ENCODE measurements at places on chromosomes 7 and 10. TPM values are rescaled to one million over a fixed set of nuclear protein-coding genes. Genes with fewer than 3 reads are reported as not detected.

PON1 gene
- not detected for total RNA-seq

GPRIN2 gene
- total RNA-seq = 17.8 TPM

GRCh38 chr7:86991771-86992191 lies 67.7 kb downstream of the ELAPOR2 start:
- DNase-seq = no peak

DNA sequence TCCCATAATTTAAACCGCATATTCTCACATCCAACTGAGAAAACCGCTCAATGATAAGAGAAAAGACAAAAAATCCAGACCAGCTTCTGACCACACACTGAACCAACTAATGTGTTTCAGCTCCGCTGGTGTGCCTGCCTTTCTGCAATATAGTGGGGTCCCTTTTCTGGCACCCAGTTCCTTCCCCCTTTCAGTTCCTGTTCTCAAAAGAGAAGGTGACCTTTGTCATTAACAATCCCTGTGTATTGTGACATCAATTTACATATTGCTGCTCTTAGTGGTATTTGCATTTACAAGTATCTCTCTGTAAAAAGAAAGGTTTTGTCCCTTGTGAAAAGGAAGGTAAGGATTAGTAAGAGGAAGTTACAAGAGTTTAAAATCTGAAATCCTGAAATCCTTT lies 1.4 kb downstream of the PPP1R17 start:
- no peak for DNase-seq

- no peak for DNase-seq
Measured at GRCh38 chr10:24982319-24983112, 30.1 kb upstream of the PRTFDC1 start.

ARMS2 gene
- not detected for total RNA-seq

DNA sequence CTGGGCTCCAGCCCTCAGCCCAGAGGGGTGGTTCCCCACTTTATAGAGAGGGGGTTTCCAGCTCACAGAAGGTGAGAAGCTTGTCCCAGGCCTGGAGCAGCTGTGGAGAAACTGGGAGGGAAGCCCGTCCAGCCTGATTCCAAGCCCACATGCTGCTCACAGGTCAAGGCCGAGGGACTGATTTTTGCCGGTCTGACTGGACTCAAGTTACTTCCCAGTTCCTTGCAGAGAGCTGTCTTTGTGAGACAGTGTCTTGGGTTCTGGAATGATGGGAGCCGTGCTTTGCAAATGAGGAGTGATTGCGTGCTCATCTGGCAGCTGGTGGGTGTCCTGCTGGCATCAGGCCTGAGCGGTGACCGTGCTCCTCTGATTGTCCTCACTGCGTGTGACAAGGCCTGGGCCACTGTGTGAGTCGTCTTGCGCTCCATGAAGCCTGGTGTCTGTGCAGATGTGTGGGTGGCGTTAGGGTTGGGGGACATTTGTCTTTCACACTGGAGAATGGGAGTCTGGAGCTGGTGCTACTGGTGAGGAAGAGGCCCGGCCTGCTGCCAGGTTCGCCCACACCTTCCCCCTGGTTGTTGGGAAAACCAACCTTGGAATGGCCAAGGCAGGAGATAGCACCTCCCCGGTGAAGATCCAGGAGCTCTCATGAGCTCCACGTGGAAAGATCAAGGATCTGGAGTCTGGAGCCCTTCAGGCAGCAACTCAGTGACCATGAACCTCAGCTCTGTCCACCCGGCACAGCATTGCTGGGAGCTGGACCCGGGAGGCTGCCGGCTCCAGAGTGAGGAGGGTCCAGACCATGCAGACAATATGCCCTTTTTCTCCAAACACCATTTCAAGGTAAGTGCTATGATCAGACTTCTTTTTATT lies 129.6 kb downstream of the SMURF1 start:
- no peak for DNase-seq

DNA sequence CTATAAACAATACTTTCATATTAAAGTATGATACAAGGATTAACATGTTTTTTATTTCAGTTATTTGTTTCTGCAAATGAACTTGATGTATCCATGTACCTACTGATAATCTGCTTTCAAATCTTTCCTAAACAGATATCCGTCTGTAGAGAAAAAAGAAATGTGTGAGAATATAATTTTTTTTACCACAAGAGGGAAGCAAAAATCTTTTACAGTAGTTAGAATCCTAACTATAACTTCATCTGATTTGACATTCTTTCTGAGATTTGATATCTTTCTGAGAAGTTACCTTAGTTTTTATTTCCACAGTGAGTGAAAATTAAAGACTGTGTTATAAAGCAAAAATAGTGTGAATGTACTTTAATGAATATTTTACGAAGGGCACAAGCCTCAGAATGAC lies 203.9 kb upstream of the PCLO start:
- DNase-seq = no peak

GRCh38 chr7:152859781-152860191 lies 100.2 kb downstream of the ACTR3B start:
- DNase-seq = peak; percentile 63

ADCY1 gene
- 26.9 TPM for total RNA-seq

MYL10 gene
- total RNA-seq = 0.44 TPM

CRPPA gene
- total RNA-seq = 0.71 TPM

GRCh38 chr7:120043250-120043649 lies 229.7 kb upstream of the KCND2 start:
- no peak for DNase-seq

- no peak for DNase-seq
Measured at GRCh38 chr10:110160522-110160921, 46.9 kb upstream of the MXI1 start.

PRRT4 gene
- 0.34 TPM for total RNA-seq

- no peak for DNase-seq
Measured at GRCh38 chr7:144659211-144659610, 176.6 kb downstream of the TPK1 start.

DNA sequence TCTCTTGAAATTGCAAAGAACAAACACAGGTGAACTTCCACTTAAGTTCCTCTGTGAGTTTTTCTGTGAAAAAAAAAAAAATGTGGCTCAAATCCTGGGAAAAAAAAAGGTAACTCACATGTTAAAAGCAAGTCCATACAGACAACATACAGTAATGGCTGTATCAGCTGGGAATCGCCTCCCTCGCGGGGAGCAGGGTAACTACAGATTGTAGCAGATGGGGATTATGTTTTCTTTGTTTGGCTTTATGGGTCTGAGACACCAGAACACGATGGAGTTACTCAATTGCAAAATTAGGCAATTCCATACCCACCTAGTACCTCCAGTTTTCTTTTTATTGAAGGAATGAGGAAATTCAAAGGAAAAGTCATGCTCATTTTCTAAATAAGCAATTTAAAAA lies 42.3 kb downstream of the FEZF1 start:
- DNase-seq = no peak

GRCh38 chr7:109868215-109868860 lies 1222.6 kb upstream of the LRRN3 start:
- no peak for DNase-seq

DNA sequence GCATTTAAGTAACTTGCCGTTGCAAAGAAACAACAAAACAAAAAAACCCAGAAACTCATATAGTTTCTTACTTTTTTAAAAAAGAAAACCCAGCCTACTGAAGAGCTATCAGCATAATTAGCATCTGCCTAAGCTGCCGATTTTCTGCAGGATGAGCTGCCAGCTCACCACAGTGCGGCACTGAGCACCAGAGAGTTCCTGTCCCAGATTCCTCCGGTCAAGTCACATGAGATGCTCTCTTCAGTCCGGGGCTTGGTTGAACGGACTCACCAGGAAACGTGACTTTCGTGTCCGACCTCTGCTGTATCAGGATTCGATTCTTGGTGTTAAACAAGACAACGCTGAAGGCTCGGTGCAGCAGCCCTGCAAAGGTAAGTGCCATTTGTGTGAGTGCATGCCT lies 3.2 kb downstream of the IDI2 start:
- no peak for DNase-seq

CDHR1 gene
- 10.5 TPM for total RNA-seq

DNA sequence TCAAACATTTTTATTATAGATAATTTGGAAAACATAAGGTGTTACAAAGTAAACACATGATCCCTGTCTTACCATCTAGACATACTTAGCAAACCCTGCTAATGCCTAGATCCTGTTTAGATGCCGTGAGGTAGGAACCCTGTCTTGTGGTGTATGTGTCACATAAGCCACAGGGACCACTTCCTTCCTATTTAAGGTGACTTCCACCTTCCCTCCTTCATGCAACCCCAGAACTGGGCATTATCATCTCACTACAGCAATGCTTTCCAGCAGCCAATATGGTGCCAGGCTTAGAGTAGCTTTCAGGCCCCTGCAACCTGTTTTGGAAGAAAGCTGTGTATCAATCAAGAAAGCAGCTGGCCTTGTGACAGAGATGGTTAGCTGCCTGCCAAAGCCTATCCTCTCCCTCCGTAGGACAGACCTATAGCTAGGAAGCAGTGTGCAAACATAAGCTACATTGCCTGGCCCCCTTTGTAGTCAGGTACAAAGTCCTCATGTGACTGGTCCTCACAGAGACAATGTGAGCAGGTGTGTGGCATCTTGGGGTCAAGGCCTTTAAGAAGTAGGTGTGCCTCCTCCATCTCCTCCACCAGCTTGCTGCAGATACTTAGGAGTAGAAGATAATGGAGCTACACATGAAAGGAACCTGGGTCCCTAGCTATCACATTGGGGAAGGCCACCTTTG lies 146.8 kb downstream of the SPAG6 start:
- no peak for DNase-seq

LDB3 gene
- 0.43 TPM for total RNA-seq

DNA sequence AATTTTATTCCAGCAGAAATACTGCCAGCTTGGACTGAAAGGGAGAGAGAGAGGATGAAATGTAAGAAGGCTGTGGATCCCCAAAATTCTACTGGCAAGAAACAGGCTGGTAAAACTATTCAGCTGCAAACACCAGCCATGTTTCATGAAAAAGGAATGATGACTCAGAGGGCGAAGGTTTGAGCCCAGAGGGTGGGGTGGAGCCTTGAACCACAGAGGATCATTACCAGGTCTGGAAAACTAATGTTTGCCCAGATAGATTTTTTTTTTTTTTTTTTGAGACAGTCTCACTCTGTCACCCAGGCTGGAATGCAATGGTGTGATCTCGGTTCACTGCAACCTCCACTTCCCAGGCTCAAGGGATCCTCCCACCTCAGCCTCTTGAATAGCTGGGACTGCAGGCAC lies 41.7 kb upstream of the NRF1 start:
- no peak for DNase-seq

GJD4 gene
- not detected for total RNA-seq

GRCh38 chr10:103727546-103727963 lies 127.8 kb downstream of the SH3PXD2A start:
- DNase-seq = no peak

CDHR3 gene
- 5.9 TPM for total RNA-seq

DNA sequence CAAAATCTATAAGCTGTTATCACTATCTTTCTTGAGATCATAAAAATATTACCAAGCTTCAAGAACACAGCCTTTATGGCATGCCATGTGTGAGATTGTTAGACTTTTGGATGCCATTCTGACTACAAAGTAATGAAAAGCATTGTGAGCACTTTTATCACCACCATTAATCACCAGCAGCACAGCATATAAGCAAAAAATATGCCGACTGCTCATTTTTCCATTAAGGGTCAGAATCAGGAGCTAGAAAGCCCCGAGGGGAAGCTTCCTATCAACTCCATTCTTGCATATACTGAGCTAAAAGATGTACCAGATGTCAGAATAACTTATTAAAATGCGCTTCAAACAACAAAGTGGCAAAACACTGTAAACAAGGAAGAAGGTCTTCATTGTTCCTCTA lies 114.3 kb downstream of the LMBR1 start:
- DNase-seq = no peak

TPST1 gene
- 14.9 TPM for total RNA-seq

- DNase-seq = no peak
Measured at GRCh38 chr7:18535810-18536415, 40.4 kb downstream of the HDAC9 start.

GRCh38 chr10:132036153-132036886 lies 29.4 kb upstream of the JAKMIP3 start:
- DNase-seq = peak; percentile 70

- DNase-seq = peak; percentile 81
Measured at GRCh38 chr7:73978661-73979563, 49.1 kb upstream of the ELN start.

GRCh38 chr10:77926566-77927401 lies at the start of gene DLG5:
TSS of gene DLG5 (minus strand) at chr10:77926755. CDS start at chr10:77926520, 235 bp downstream.
- DNase-seq = no peak

KAZALD1 gene
- 0.84 TPM for total RNA-seq

- no peak for DNase-seq
Measured at GRCh38 chr10:89201345-89202032, 5.6 kb downstream of the CH25H start.

GRCh38 chr7:35533902-35534301 lies 161.0 kb downstream of the HERPUD2 start:
- DNase-seq = no peak

DNA sequence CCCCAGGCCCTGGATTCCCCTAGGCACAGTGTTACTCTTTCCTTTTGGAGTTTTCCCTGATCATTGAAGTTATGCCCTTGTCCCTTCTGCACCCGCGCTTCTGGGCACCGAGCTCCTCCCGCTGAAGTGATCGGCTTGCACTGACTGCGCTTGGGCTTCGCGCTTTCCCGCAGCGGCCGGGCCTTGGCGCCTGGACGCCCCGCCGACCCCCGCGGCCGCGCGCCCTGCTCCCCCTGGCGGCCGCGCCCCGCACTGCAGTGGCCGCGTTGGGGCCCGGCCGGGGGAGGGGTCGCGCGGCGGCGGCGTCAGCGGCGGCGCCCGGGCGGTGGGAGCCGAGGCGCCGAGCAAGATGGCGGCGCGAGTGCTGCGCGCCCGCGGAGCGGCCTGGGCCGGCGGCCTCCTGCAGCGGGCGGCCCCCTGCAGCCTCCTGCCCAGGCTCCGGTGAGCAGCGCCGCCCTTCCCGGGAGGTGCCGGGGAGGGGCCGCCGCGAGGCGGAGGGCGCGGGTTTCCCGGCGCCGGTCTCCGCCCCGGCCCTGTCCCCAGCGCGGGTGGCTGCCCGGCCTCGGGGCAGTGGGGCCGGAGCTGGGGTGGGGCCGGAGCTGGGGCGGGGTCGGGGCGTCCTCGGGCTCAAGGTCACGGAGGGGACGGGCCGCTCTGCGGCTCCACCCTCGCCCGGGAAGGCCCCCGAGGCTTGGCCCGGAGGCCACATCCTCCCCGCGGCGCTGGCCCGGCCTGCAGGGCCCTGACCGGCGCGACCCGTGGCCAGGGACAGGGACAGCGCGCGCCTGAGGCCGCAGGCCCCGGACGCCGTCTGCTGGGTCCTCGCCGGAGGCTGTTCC lies at the start of gene NIPSNAP2:
NIPSNAP2 (plus strand) TSS at position 325 of the 839 bp plus-strand sequence; CDS start at position 350, 25 bp downstream.
- peak; percentile 82 for DNase-seq

Measured in H1 (cell line).